ENCODE measurements at places on chromosomes 3 and 15. TPM values are rescaled to one million over a fixed set of nuclear protein-coding genes. Genes with fewer than 3 reads are reported as not detected.

DNA sequence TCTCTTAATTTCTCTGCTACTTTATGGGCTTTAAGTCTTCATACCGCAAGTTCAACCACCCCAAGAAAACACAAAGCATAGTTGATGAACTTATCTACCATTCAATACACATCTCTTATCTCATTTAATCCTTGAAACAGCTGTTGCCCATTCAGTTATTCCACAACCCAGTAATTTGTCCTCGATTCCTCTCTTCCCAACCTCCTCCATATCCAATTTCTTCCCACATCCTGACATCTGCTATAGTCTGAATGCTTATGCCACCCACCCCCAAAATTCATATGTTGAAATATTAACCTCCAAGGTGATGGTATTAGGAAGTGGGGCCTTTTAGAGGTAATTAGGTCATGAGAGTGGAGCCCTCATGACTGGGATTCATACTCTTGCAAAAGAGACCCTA lies 345.4 kb downstream of the ERC2 start:
- no peak for DNase-seq

Gene TBC1D23
- total RNA-seq, result 33.8 TPM

- DNase-seq, result no peak
Measured at GRCh38 chr3:11170052-11170770, 15.9 kb downstream of the HRH1 start.

DNA sequence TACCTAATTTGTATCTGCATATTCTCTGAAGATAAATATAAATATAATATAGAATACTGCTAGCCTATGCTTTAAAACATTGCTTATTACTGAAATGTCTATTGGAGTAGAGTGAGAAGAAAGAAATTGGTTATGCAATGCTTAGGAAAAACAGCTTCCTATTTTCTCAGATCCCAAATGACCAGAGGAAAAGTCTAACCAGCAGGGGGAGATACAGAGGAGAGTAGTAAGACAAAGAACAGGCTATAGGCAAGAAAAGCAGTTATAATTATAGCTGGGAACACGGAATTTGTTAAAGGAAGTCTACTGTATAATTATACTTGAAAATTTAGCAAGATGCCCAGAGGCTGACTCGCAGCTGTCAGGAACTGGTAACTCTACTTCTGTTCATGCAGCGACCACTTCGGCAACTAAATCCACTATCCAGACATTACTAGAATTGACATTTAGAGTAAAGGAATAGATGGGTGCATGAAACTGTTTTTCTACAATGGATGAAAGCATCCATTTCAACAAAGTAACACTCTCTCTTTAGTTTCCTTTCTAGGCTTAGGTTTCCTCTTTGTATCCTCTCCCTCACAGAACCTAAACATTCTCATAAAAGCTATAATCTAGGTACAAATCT lies 97.2 kb downstream of the TBC1D5 start:
- DNase-seq, result no peak

GRCh38 chr3:15405448-15406050 lies 21.8 kb downstream of the METTL6 start:
- DNase-seq, result no peak

Data from heart left ventricle (tissue), 16 donors.